Choroid plexus epithelial cell (primary cell): ENCODE measurements at places on chromosomes 4 and X.

GRCh38 chr4:73839071-73839470 lies 2.6 kb downstream of the CXCL6 start:
- DNase-seq = no peak

- DNase-seq = no peak
These were observed 90.6 kb downstream of the TLL1 start for GRCh38 chr4:165963621-165964020.

DNA sequence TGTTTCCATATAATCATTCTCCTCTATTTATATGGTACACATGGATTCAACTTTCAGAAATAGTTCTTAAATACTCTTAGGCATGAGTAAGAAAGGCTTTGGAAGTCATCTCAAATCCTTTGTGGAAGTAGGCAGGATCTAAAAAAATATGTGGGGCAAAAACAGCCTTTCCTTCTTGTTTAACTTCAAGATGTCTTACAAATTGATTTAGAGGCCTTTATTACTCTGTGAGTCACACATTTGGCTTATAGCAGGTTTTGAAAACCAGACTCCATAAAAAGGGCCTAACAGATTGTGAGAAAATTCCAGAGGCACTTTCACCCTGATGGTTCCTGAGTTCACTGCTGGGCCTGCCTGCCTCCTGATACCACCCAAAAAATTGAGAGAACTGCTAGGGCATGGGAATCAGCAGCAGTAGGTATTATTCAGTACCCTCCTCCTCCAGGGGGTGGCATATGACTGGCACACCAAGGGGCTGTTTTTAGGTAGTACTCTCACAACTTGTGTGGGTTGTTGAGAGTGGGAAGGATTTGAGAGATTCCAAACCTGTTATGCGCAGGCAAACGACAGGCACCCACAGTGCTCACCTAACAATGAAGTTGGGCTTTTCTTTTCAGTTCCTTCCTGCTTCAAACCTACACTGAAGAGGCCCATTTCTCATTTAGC lies 162.7 kb upstream of the MBNL3 start:
- DNase-seq = no peak

- DNase-seq = no peak
These were observed 17.5 kb upstream of the USP9X start for GRCh38 chrX:41067721-41068120.

DNA sequence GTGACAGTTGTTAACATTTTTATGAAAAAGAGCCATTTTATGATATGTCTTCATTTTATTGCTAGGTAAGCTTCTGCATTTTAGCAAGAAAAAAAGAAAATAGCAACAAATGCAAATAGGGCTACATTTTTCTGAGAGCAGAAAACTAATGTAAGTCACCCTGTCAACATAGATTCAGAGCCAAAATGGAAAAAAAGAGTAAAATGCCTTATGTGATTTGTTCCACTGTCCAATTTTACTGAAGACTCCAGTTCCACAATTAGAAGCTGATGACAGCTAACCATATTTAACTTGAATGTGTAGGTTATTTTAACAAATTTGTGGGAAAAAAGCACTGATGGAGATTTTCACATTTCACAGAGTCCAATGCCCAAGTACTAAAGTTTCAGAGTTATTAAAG lies 772.3 kb downstream of the FAT4 start:
- no peak for DNase-seq

DNA sequence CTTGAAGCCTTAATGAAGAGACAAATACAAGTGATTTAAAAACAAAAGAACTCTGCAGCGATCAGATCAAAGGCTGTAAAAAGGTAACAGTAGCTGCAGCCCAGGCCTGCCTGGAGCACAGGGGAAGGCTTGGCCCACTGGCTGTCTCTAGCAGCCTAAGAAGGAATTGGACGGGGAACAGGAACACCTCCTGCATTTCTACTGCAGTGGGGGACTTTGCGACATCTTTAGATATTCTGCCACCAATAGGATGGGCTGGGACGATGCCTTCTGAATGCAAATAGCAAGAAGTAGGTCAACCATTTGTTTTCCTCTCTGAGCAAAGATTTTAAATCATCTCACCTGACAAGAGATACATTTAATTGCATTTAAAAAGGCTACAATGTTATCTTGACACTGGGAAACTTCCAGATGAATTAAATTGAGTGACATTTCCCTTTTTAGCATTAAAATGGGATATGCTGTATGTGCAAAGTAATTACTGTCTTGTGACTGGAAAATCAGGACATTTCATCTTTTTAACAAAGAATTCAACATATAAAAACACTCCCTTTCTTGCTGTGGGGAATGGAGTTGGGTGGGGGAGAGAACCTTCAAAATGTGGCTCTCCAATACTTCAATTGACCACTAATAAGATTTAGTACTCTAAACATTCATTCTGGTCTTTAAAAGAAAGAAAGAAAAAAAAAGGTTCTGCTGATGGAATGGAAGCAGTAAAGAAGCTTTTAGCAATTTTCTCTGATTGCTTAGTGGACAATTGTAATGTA lies 70.0 kb downstream of the NYX start:
- DNase-seq = no peak

DNA sequence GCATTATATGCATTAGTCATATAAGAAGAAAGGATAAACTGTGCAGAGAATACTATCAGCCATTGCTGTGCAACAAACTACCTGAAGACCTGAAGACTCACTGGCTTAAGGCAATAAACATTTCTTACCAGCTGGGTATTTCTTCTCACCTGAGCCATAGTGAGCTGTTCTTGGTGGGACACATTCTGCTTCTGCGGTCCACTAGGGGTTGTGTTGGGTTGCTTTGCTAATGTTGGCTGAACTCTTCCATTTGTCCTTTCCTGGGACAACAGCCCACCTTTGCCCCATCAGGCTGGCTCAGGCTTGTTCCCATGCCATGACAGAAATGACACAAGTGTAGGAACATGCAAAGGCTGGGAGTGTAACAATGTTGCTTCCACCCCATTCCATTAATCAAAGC lies 388.6 kb downstream of the PCDH7 start:
- DNase-seq = no peak

DNA sequence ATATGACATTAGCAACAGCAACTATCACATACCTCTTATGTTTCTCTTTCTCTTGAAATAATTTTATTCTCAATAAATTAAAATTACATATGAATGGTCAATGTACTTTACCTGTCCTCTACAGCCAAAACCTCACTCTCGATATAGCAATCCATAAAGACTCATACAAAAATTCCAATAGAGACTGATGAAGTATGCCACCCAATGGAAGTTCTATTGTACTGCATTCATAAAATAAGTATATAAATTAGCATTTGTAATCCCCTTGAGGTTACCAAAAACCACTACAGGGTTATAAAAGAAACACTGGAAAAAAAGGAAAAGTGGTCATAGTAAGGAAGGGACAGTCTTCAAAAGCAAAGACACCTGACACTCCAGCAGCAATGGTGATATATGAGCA lies 32.8 kb downstream of the CLDN2 start:
- DNase-seq = peak; percentile 55

- peak; percentile 49 for DNase-seq
These were observed 30.5 kb downstream of the RHOH start for GRCh38 chr4:40227284-40227683.

GRCh38 chr4:113646442-113646822 lies 115.1 kb downstream of the CAMK2D start:
- no peak for DNase-seq

- no peak for DNase-seq
These were observed 334.9 kb upstream of the GATB start for GRCh38 chr4:152095701-152096070.

GRCh38 chr4:128380306-128380705 lies 92.7 kb upstream of the PGRMC2 start:
- no peak for DNase-seq

GRCh38 chr4:182306792-182307507 lies 63.7 kb downstream of the TENM3 start:
- peak; percentile 25 for DNase-seq

- no peak for DNase-seq
These were observed 10.8 kb downstream of the CTAG1A start for GRCh38 chrX:154595559-154596249.
